ENCODE measurements at places on chromosomes 2 and 18. TPM values are rescaled to one million over a fixed set of nuclear protein-coding genes. Genes with fewer than 3 reads are reported as not detected.

The PLEKHH2 gene
- 1.3 TPM for total RNA-seq

DNA sequence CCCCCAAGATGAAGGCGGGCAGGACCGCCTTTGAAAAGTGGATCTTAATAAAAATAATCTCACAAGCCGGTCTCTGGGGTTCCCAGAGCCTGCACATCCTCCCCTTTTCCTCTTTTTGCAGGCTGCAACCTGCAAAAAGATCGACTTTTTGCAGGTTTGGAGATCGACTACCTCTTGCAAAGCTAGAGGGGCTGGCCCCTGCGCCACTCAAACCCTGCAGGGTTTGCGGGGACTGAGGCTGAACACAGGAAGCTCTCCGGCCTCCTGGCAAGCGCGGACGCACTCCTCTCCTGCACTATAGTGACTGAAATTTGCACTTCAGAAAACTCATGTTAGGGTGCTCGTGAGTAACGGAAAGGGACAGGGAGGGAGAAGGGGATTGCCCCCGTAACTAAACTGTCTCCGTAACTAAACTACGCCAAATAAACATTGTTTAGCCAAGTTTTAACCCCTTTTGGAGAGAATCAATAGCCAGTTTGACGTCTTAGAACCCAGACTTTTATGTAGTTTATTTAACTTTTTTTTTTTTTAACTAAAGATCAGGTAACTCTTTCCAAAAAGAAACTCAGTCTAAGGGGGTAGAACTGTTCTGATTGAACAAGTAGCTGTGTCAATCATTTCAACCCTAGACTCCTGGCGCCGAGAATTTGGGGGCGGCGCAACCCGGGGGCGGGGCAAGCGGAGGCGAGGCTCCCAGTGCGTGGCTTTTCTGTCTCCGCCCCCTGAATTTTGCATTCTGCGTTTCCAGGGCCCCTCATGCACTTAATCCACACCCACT, 2.5 kb downstream of the IGFBP5 start:
- DNase-seq, result peak; percentile 50

DNA sequence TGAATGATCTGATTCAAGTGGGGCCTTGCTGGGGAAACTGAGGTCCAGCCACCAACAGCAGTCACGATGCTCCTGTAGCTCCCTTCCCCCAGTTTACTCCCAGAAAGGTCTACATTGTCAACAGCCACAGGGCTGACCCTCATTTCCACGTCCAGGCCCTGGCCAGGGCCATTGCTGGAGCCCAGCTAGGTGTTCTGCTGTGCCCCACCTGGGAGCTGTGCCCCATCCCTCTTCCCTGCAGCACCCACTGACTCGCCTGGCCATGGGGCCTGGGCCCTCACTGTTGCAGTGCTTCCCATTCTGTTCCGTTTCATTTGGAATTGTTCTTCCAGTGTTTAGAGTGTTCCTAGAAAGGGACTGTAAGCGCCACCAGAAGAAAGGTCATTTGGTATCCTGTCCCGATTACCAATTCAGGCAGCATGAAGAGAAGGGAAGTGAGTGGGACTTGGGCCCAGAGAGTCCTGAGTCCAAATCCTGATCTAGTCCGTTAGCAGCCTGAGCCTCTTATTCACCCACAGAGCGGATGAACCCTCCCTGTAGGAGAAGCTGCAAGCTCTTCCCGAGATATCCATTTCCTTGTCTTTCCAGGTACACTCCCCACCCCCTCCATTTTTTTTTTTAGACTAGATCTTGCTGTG, 73.1 kb upstream of the HPCAL1 start:
- DNase-seq, result no peak

The L3MBTL4 gene
- 13.5 TPM for total RNA-seq

DNA sequence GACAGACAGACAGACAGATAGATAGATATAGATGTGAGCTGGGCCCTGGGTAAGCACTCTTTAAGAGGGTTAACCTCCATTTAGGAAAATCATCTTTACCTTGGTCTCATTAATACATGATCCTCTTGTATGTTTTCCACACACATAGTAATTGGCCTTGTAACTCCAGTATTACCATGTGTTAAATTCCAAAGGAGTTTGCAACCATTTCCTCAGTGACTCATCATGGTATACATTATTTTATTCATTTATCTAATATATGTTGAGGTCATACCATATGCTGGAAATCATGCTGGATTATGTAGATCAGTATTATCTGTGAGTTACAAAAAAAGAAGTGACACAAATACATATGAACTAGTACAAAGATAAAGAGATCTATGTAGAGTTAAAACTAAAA, 504.3 kb downstream of the DCC start:
- no peak for DNase-seq

The SULT1C4 gene
- total RNA-seq, result not detected

GRCh38 chr18:63234432-63234831, 85.1 kb downstream of the BCL2 start:
- DNase-seq, result no peak

DNA sequence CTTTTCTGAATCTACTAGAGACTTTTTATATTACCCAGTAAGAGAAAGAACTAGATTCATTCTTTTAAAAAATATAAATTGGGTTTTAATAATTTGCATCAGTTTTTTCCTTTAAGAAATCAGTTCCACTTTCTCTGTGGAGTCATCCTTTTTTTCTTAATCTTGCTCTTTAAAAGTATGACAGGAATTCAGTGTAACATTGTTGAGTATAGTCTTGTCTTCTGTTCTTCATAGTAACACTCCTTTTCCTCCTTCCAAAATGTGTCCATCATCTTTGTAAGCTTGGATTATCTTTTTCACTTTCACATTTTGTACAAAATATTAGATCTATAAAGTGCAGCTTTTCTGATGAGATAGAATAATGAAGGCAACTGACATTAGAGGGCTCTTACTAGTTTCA, 135.4 kb downstream of the HAUS1 start:
- no peak for DNase-seq

GRCh38 chr18:1875219-1875618, 696.1 kb downstream of the METTL4 start:
- DNase-seq, result no peak

GRCh38 chr2:191678437-191679100, 633 bp downstream of the NABP1 start:
- DNase-seq, result peak; percentile 62

The MYL12A gene
- 274 TPM for total RNA-seq

DNA sequence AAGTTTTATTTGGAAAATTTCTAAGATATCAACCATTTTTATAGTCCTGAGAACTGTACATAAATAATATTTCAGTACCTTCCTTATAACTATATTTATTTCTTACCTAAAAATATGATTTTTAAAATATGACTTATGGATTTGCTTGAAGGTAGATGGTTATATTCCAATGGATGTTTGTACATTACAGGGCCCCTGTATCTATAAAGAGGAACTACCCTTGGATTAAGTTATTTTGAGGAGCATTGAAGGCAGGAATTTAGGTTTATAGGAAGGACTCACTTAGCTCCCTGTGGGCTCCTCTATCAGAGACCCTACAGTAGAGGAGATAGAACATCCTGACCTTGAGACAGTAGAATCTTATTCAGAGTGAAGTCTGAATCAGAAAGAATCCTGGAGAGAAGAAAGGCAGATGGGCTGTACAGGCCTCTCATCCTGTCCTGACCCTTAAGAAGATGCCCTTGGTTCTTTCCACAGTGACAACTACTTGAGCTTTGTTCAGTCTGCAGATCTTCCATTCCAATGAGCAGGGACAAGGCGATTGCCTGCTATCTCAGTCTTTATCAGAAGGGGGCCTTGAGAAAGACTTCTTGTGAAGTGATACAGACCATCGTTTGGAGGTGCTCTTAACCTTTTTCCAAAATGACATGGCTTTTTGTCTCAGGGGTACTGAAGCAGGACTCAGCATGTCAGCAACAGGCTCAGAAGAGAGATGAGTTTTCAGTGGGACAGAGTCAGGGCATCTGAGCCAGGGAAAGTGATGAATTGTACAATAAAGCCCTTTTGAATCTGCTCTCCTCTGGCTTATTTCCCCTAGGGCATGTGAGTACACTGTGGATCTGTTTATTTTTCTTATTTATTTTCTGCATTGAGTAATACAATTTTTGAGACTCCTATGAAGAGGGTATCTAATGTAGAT, 20.9 kb downstream of the OXER1 start:
- no peak for DNase-seq

- DNase-seq, result peak; percentile 20
These were observed 53.3 kb downstream of the ZNF236 start for GRCh38 chr18:76875390-76876325.

- no peak for DNase-seq
These were observed 2.8 kb downstream of the KCNIP3 start for GRCh38 chr2:95299961-95300360.

DNA sequence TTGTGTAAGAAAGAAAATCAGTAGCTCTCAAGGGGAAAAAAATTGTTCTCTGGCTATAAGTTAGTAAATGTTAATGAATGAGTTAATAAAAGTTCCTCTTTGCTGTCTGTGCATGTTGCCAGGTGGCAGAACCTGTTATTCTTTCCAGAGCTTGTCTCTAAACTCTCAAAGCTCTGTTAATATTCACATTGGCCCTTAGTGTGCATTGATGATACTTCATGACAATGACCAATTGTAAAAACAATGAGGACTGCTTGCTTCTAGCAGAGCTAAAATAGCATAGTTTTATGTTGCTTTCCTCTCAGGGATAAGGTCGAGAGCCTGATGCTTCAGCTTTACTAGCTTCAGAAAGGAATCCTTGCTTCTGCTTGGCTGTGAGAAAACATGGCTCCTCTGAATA, 91.5 kb downstream of the RAD51AP2 start:
- peak; percentile 32 for DNase-seq

GRCh38 chr2:109151519-109151918, 22.5 kb downstream of the SH3RF3 start:
- DNase-seq, result no peak

The NAT8 gene
- not detected for total RNA-seq

The GREB1L gene
- total RNA-seq, result 1.7 TPM

The VWA3B gene
- 0.66 TPM for total RNA-seq

GRCh38 chr2:134011936-134012586, 241.8 kb upstream of the MGAT5 start:
- DNase-seq, result no peak

The DQX1 gene
- 0.83 TPM for total RNA-seq

DNA sequence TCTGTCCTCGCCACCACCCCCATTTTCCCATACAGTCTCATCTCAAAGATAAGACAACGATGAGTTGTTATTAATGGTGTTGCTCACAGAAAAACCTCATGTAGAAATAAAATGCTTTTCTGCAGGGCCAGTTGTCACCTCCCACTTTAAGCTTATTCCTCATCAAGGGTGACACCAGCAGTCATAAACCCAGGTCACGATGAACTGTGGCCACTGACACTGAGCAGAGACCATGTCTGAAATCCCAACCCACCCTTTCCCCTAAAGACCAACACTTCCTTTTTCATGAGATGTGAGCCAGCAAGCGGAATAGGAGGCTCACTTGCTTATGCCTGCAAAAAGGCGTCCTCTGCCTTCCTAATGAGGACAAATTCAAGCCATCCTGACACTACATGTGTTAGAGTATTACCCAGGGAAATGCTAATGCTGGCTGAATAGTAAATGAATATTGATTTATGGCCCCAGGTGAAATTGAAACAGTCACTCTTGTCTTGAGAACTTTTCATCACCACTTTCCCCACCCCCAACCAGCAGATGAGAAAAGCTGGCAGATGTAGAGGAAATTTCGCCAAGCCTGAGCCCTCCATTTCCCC, 228.4 kb downstream of the MGAT5 start:
- no peak for DNase-seq

The SLC19A3 gene
- total RNA-seq, result 0.83 TPM

The POU3F3 gene
- total RNA-seq, result not detected

GRCh38 chr2:217785544-217786045, 217.2 kb downstream of the TNS1 start:
- DNase-seq, result peak; percentile 37

GRCh38 chr2:85501248-85501647, 37.7 kb upstream of the MAT2A start:
- no peak for DNase-seq

DNA sequence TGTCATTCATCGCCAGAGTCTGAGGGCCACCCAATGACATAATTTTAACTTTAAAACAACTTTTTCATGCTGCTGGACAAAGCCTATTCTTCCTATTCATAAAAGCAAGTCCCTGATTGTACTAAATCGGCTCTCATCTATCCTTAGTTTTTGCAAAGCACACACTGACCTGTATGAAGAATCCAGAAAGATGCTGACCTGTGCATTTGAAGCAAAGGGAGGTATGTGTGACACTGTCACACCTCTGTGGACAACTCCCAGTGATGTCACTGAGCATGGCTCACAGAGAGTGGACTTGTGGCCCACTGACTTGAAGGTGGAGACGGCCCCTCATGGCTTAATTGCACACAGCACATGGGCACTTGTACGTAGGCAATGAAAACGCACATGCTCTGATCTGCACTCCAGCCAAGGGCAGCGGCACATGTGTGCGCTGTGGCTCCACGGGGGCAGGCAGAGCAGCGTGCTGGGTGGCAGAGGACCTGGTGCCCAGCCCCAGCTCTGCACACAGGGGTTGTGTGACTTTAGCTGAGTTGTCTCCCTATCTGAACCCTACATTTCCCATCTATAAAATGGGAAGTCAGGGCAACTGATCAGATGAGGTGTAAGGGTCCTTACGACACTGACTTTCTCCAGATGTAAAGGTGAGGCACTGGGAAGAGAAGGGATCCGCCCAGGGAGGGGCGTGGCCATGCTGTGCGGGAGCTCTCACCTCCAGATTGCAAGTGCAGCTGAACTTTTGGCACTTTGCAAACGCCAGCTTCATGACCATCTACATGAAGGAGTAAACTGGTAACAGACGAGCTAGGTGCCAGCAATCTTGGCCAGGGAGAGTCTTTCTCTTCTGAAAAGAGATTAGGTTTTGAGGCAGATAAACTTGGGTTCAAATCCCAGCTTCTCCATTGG, 14.3 kb upstream of the ODC1 start:
- DNase-seq, result no peak

DNA sequence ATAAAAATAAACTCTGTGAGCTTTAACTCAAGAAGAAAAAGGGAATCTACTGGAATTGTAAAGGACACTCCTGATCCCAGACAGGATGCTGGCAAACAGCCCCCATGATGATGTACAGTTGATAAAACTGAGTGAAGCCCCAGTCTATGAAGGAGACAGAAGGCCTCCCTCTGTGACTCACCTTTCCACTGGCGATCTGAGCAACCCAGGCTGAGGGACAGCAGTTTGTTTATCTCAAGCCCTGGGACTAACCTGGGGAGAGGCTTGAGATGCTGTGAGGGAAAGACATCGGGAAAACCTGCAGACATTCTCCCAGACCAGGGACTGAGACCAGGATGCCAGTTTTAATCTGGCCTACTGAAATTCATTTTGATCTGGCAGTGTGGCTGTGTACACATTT, 104.5 kb upstream of the CDH2 start:
- DNase-seq, result no peak
